Gastrocnemius medialis (tissue), 4 donors: ENCODE measurements at places on chromosomes 2 and 18. TPM values are rescaled to one million over a fixed set of nuclear protein-coding genes. Genes with fewer than 3 reads are reported as not detected.

The LAMA3 gene
- 3.0 TPM for total RNA-seq

The LYG2 gene
- not detected for total RNA-seq

DNA sequence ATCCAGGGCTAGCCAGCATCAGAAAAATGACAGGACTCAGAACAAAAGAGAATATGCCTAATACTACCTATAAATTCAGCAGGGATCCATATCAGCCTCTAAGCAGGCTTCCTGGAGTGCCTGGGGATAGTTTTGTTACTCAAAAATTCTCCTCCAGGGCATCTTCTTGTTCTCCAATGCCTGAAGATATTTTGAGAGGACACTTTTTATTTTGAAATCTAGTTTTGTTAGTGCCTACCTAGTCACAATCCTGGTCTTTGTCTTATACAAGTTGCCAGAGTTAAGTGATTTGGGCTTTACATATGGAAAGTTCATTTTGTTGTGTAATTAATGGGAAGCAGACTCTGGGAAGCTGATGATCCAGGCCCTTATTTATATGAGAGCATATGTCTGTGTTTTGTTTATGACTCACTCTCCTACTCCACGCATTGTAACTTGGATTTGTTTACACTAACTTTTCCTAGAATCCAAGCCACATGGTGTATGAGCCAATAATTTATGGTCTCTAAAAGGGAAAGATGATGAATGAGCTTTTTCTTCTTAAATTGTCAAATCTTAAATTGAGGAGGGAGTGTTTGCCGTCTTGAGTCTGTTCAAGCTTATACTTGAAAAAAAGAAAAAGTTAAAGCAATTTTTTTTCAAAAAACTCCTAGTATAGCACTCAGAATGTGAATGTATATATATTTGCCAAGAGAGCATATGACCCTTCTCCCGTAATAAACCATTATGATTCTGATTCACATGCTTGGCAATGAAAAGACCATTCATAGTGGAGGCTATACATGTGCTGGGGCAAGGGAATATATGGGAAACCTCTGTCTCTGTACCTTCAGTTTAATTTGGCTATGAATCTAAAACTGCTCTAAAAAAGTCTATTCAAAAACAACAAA lies 370.3 kb downstream of the SETBP1 start:
- no peaks in the 10 kb centered on the region for H3K4me1 ChIP-seq
- DNase-seq: no peak
- no peak overlapping the region for H3K4me3 ChIP-seq
- no peaks in the 10 kb centered on the region for H3K36me3 ChIP-seq

DNA sequence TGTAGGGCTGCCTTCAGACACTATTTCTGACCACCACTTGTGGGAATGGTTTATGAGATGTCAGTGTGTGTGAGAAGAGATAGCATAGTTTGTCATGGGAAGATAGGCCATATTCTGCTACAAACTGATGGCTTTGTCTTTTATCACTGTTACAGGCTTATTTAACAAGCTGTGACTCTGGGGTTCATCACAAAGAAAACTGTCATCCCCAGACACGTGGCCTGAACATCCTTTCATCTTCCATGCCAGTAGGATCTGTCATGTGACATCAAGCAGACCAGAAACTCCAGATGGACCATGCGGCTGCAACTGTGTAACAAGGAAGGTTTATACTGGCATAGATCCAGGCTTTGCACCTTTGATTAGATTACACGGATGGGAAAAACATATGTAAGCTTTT lies 128.6 kb upstream of the KCNH7 start:
- DNase-seq: no peak
- no peak overlapping the region for H3K27ac ChIP-seq
- no peak overlapping the region for H3K4me3 ChIP-seq

DNA sequence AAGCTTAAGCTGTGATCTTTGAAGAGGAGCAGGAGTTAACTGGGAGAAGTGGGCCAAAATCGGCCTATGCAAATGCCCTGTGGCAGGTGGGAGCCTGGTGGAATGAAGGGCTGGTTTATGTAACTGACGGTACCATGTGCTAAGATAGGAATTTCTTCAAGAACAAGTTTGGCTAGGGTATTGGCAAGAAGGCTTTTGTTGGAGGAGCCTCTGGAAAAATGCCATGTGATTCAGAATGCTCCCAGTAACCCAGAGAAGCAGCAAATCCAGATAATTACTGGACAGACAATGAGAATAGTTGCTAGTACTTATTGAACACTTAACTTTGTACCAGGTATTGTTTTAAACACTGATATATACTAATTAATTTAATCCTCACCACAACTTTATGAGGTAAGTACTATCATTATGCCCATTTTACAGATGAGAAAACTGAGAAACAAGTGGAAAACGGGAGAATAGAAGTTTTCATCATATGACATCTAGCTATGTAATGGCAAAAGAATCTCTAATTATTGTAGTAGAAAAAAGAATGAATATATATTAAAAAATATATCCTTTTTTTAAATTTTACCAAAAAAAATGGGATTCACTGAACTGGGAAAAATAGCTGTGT lies 9.1 kb upstream of the FAM124B start:
- H3K4me1 ChIP-seq: peaks cover 16% of the 10 kb centered on the region
- H3K4me3 ChIP-seq: no peak overlapping the region
- DNase-seq: no peak
- no peaks in the 10 kb centered on the region for H3K27me3 ChIP-seq
